ENCODE measurements at places on chromosomes 4 and X.

DNA sequence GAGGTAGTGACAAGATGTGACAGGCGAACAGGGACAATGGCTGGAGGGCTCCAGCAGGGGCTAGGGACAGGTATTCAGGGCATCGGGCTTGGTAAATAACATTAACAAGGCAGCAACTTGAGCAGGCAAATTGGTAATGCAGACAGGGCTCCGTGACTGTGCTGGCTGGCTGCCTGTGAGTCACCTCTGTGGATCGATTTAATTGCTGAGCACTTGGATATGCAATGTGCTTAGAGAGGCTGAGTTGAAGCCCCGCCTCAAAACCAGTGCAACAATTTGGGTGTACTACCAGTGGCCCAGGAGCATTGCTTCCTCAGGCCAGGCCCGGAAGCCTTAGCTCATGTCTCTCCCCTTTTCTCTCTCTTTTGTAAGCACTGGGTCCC lies 19.5 kb downstream of the CNGA2 start:
- DNase-seq: no peak

DNA sequence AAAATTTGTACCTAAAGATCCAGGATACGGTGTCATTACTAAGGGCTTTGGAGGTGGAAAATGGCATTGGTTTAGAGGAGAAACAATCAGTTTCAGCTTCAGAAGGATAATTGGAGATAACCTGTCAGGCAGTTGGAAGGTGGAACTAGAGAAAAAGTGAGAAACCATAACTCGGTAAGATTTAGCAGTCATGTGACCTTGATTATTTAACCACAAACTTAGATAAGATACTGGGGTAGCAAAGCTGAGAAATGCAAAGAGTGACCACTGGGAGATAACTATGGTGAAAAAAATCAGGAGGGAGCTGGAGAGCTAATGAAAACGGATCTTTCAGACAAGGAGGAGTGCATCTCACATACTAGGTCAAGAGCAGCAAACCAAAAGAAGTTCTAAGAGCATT lies 58.3 kb upstream of the SMARCA5 start:
- DNase-seq: no peak

- DNase-seq: no peak
Measured at GRCh38 chr4:85879518-85879917, 404.6 kb downstream of the ARHGAP24 start.

DNA sequence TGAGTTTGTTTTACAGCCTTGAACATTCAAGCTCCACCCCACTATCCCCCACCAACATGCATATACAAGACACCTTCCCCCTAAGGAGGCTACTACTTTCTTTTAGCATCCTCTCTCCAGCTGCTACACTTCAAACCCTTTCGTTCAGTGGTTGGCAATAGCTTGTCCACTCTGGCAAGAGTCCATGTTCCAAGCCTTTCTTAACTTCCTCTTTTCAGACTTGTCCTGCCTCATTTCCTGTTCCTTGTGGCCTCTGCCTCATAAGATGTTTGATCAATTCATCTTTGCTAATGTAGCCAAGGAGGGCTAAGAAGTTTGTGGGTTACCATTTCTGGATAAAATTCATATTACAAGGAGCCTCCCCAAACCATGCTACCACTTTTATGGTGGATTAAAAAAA lies 20.8 kb upstream of the ZCCHC12 start:
- DNase-seq: no peak

DNA sequence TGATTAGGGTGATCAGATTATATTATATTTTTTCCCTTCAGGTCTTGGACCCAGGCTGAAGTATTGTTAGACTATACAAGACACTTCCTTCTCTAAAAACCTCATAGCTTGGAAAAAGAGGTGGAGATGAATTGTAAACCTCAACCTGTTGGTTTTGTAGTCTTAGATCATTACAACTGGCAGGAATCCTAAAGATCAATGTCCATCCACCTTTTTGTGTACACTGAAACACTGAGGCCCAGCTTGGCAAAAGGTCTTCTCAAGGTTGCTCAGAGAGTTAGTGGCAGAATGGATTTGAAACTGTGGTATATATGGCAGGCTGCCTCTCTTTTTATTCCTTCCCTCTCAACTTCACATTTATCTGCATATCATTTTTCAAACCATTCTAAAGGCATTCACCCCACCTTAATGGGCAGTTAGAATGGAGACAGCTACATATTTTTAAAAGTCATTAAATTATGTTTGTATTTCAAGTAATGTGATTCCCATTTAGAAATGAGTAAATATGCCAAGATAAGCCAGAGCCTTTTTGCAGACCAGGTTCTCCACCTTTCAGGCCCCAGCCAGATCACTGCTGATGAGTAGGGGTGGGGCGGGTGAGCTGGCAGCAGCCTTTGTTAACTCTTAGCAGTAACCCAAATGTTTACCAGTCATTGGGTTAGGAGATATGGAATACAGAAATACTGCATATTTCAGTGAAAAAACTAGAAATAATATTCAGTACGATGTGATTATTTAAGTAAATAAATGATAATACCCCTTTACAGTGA lies 243.2 kb upstream of the F9 start:
- DNase-seq: no peak

GRCh38 chr4:116824172-116824571 lies 261.2 kb downstream of the TRAM1L1 start:
- DNase-seq: no peak

DNA sequence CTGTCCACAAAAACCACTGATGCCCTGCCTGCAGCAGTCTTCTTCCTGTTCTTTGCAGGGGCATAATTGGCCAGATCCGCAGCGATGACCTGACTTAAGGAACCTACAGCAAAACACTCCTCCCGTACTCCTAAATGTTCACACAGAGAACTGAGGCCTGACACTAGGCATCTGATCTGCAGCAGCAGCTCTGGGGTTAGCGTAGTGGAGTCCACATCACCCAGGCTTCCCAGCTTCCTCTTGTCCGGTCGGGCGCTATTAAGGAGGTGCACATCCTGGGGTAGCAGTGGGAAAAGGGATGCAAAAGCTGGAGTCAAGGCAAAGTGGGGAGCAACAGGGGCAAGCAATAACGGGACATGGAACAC lies 758 bp downstream of the SCFD2 start:
- no peak for DNase-seq

GRCh38 chr4:26197018-26197779 lies 123.6 kb upstream of the RBPJ start:
- peak; percentile 80 for DNase-seq

GRCh38 chr4:173343832-173344397 lies 9.8 kb upstream of the HMGB2 start:
- DNase-seq: no peak

- no peak for DNase-seq
Measured at GRCh38 chr4:138251938-138252337, 9.8 kb upstream of the SLC7A11 start.

- DNase-seq: no peak
Measured at GRCh38 chrX:153408221-153408721, 3.0 kb upstream of the ZFP92 start.

GRCh38 chrX:44157858-44158257 lies 184.7 kb upstream of the NDP start:
- DNase-seq: no peak

DNA sequence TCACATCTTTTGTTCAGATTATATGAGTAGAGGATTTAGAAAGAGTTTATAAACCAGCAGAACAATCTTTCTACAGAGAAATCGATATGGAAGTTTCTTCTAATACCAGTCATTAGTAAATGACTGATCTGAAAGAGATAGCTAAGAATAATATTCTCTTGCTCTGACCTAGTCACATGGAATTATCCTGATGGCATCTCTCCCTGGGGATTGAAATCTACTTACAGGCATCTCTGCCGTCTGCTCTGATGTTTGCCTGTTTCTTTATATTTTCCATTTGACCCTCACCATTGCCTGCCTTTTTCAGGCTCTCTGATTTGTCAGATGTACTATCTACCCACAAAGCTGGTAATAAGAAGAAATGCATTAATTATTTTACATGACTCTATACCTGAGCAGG lies 1157.3 kb downstream of the PCDH7 start:
- no peak for DNase-seq

DNA sequence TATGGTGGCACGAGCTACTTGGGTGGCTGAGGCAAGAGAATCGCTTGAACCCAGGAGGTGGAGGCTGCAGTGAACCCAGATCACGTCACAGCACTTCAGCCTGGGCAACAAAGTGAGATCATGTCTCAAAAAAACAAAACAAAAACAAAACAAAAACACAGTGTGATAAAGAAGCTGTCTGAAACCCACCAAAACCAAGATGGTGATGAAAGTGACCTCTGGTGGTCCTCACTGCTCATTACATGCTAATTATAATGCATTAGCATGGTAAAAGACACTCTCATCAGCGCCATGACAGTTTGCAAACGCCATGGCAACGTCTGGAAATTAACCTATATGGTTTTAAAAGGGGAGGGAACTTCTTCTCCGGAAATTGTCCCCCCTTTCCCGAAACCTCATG lies 29.4 kb upstream of the OPHN1 start:
- peak; percentile 41 for DNase-seq

DNA sequence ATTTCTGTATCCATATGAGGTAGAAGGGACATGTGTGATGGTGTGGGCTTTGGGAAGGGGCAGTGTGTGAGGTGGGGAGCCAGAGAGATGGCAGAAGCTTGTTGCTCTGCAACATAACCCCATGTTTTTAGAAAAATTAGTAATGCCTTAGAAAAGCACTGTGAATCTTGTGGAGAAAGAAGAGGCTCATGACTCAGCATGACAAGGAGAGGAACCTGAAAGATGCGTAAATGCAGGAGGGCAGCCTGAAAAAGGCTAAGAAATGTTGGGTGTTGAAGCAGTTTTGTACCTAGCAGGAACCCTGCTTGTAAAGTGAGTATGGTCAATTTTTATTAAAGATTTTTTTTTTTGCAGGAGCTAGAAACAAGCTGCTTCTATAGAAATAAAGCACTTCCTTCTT lies 59.8 kb downstream of the ARSJ start:
- no peak for DNase-seq

GRCh38 chr4:165177725-165178666 lies 29.4 kb upstream of the KLHL2 start:
- no peak for DNase-seq

- DNase-seq: no peak
Measured at GRCh38 chr4:152281211-152281610, 254.7 kb downstream of the FBXW7 start.

DNA sequence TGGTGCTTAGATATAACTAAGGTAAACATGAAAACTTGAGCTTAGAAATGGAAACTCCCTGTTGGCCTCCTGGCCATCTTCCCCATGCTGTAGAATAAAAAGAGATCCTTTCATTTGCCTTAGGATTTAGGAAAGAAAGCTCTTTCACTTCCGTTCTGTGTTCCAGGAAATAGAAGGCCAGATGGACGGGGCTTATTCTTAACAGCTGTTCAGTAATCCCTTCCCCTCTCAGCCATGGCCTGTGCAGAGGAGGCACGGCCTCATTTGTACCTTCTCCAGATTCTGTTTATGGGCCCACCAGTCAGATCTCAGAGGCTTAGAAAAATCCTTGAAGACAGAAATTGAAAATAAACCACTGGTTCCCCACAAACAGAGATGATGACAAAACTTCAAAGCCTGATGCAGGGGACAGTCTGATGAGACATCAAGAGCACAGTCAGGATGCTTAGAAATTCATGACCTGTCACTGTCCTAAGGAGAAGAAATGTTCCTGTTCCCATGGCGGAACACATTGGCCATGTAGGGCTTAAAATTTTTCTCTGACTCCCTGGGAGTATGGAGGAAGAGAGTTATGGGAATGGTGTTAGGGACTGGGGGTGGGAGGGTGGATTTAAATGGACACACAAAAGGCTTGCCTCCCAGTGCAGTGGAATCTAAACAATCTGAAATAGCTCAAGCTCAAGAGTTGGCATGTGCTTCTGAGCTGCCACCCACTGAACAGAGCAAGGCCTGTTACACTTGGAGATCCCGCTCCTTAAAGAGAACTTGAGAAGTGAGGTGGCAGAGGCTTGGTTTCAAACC lies 188.8 kb downstream of the SOWAHB start:
- DNase-seq: no peak

- no peak for DNase-seq
Measured at GRCh38 chr4:13891544-13891939, 264.0 kb upstream of the BOD1L1 start.

DNA sequence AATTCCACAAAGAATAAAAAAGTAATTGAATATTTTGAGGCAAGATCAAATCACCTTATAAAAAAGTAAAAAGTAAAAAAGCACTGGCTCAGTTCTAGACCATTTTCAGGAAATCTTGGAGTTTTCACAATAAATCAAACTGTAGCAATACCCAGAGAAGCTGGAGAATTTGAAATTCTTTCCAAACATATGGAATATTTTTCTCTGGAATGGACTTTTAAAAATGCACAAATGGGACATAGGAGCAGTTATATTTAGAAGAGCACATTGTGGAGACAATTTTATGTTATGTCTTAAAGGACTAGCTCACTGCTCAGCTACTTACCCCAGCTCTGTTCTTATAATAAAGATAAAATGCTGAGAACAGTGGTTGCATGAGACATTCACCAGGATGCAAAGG lies 211.9 kb upstream of the KIT start:
- DNase-seq: no peak

DNA sequence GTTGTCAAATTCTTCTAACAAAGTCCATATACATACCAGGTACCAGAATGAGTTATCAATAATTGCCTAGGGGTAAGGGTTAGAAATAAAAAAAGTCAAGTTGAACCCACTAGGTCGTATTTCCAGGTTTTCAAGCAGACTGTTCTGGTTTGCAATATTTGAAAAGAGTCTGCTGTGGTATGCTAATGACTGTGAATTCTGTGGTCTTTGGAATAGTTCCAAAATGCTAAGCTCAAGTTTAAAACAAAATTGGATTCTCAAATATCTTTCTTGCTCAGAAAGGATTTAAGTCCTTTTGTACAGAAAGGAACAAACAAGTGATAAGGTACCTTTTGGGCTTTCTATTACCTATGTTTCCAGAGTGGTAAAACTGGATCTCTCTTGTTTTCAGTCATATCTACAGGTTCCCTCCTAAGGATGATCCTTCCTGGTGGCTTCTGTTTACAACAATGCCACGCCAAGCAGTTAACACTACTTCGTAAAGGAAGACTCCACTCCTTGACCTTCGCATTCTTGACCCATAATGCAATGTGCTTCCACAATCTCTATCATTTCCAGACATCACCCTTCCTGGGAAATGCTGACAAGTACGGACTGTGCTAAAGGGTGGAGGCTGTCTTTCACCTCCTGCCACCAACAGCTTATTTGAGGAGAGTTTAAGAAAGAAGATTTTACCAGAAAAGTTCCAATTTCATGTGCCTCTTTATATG lies 531.7 kb upstream of the FTHL17 start:
- no peak for DNase-seq

GRCh38 chr4:86130160-86130933 lies 229.5 kb downstream of the MAPK10 start:
- DNase-seq: no peak
